ENCODE measurements at places on chromosomes 6 and 20.

DNA sequence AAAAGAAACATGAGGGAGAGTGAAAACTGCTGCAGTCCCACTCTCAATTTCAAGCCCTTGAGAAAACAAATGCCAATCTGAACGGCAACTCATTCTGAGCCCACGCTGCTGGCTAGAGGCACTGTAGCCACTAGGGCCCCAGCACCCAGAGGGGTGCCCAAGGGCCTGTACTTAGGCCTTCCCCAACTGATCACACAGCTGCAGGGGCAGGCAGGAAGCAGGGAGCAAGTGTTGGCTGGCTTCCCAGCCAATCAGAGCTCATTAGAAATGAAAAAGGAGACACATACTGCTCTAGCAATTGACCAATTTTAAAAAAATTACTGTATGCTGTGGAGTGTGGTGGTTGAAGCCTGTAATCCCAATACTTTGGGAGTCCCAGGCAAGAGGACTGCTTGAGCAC lies 3.7 kb upstream of the BEND3 start:
- no peak for DNase-seq

DNA sequence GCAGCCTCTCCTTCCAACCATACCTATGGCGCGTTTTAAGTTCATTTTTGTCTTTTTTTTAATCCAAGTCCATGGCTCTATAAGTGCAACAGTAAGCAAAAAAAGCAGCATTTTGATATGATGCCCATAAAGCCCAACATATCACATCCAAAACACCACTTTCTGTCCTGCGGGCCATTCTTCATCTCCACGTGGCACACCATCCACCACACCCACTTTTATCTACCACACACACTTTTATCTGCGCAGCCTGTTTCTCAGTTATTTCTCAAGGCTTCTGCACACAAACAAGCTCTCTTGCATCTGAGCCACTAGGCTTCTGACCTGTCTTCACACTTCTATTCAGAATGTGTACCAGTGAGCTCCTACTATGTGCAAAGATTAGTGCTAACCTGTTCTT lies 5.3 kb downstream of the GCLC start:
- no peak for DNase-seq

DNA sequence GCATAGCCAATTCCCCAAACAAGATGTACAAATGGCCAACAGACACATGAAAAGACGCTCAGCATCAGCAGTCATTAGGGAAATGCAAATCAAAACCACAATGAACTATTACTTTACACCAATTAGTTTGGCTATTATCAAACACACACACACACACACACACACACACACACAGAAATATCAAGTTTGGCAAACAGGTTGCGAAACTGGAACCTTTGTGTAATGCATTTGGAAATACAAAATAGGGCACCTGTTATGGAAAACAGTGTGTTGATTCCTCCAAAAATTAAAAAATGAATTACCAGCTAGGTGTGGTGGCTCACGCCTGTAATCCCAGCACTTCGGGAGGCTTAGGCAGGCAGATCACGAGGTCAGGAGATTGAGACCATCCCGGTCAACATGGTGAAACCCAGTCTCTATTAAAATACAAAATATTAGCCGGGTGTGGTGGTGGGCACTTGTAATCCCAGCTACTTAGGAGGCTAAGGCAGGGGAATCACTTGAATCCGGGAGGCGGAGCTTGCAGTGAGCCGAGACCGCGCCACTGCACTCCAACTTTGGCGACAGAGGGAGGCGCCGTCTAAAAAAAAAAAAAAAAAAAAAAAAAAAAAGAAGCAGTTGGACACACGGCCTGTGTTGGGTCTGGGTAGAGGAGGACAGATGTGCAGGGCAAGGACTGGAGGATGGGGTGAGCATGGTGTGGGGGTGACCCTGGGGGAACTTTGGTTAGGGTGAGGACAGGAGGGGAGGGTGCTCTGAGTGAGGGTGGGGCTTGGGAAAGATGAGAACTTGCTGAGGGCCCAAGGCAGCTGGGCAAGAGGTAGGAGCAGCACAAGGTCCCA lies 23.8 kb downstream of the HLA-F start:
- DNase-seq: no peak

- no peak for DNase-seq
Measured at GRCh38 chr6:84447651-84448050, 220.2 kb upstream of the CEP162 start.

- no peak for DNase-seq
Measured at GRCh38 chr6:82955841-82956240, 109.8 kb downstream of the UBE3D start.

GRCh38 chr6:146598772-146599405 lies at the start of gene ADGB:
TSS of gene ADGB (plus strand) at chr6:146598972. CDS start at chr6:146599041, 69 bp downstream.
- DNase-seq: no peak

GRCh38 chr20:10209091-10209490 lies 9.5 kb upstream of the SNAP25 start:
- no peak for DNase-seq

- no peak for DNase-seq
Measured at GRCh38 chr6:36029464-36029863, 1.9 kb downstream of the MAPK14 start.

DNA sequence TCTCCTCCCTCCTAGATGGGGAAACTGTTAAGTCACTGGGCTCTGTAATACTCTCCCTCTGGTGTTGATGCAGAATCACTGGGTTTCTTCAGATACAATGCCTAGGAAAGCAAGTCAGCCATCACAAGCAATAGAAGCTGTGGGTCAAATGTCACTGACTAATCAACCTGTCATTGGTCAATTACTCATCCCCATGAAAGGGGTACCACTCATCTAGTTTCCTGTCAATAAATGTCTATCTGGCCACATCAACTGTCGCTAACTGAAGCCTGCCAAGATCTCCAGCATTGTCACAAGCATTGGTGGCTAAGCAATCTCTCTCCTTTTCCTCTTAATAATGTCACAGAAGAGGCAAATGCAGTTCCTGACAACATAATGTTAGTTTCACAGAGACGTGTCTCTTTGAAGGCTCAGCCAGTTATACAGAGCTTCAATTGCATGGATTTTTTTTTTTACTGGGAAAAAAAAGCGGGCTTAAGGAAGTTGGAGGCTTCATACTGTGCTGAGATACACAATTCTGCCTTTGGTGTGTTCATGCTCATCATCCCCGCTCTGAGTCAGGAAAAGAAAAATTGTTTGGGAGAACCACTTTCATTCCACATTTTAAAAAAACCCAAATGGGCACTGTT lies 355.9 kb downstream of the BTBD9 start:
- no peak for DNase-seq

DNA sequence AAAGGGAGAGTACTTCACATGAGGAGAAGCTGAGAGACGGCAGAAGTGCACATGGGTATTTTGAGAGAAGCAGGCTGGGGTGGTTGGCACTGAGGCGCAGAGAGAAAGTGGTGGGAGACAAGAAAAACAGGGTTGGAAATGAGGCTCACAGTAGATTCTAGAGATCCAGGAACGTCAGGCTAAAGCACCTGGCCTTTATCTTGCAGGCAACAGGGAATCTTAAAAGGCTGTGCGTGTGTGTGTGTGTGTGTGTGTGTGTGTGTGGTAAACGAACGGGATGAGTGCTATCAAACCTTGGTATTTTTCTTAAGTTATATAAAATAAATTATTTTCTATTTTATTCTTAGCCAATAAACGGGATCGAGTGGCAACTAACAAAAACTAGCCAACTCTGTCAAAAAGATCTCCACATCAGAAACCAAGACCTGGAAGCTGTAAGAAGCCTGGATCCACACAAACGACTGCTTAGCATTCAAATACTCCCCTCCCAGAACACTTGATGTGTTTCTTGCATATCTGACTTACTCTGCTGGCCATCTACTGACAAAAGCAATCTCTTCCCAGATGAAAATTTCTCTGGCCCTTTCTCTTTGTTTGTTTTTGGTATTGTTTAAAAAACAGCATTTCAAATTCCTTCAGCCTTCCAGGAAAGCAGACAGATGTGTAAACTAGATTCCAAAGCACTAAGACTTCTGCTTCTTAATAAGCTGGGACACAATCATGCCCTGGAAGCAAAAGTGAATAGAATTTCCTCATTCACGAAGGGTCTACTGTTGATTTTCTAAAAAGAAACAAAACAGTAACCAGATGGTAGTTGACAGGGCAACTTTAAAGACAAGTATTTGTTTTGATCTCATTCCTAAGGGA lies 44.8 kb upstream of the FABP7 start:
- DNase-seq: no peak

DNA sequence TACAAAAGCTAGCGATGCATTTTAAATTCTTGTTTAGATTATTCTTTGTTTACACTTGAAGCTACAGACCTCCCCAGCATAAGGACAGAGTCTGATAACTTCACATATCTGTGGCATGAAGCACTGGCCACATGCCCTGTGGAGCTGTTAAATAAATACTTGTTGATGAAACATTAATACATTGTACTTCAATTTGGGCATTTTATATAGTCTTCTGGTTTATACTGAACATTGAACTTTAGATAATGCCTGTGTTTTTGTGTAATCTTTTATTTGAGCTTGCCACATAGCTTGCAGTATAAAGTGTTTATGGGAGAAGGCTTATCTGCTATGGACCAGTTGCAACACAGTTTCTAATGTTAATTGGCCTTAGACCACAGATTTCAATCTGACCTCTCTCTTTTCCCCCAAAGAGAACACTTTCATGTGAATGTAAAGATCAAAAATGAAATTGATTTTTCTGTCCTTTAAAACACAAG lies 48.2 kb downstream of the FRK start:
- DNase-seq: no peak

GRCh38 chr6:2376429-2377355 lies 131.3 kb upstream of the GMDS start:
- DNase-seq: no peak

DNA sequence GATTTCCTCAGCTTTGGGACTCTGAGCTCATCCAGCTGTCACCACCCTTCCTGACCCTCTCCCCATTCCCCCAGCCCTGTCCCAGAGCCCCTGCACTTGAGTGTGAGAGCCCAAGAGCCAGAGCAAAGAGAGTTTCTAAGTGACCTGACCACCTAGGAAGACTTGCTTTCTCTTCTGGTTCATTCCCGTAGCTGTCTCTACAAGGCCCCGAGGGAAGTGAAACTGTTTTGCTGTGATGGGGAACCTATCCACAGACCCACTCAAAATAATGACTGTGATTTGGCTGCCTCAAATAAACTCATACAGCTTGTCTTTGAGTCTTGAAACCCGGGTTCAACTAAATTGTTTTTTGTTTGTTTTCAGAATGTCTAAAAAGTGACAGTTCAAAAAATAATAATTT lies 74.6 kb upstream of the XRN2 start:
- DNase-seq: peak; percentile 45

DNA sequence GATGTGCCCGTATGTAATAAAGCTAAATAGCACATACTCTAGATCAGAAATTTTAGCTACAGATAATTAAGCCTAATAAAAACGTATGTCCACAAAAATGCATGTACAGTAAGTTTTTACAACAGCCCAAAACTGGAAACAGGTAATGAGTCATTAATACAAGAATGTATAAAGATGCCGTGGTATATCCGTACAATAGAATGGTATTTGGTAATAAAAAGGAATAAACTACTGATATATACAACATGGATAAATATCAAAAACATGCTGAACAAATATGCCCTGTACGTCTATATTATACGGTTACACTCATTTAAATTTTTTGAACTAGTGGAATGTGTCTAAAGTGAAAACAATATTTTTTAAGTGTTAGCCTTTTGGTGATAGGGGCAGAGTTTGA lies 128.2 kb upstream of the ADGRB3 start:
- DNase-seq: no peak

DNA sequence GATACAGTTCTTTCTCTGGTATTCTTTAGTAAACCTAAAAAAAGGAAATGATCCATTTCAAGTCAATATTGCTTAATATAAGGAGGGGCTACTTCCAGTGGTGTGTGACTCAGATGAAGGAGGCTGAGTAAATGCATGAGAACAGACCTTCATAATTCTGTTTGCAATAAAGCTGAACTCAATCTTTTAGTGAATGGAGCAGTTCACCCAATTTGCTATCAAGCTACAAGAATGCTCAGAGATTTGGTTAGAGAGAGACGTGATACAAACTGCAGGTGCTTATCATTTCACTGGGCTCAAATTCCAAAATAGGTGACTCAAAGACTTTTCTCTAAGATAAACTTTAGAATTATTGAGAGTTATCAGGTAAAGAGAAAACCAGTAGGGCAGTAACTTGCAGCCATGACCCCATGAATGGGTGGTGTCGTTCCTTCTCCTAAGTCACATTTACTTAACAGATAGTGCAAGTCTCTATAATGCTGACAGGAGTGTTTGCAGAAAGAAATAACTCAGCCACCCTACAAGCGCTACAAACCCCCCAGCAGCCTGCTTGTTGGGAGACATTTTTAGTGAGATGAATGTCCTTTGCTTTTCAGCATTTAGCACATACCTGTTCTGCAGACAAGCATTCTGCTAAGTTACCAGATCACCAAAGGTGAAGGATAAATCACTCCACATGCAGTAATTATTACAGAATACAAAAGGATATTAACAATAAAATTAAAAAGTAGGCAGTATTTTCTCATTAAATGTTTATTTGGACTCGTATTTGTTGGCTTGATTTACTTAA lies 16.4 kb upstream of the BLOC1S5 start:
- no peak for DNase-seq

DNA sequence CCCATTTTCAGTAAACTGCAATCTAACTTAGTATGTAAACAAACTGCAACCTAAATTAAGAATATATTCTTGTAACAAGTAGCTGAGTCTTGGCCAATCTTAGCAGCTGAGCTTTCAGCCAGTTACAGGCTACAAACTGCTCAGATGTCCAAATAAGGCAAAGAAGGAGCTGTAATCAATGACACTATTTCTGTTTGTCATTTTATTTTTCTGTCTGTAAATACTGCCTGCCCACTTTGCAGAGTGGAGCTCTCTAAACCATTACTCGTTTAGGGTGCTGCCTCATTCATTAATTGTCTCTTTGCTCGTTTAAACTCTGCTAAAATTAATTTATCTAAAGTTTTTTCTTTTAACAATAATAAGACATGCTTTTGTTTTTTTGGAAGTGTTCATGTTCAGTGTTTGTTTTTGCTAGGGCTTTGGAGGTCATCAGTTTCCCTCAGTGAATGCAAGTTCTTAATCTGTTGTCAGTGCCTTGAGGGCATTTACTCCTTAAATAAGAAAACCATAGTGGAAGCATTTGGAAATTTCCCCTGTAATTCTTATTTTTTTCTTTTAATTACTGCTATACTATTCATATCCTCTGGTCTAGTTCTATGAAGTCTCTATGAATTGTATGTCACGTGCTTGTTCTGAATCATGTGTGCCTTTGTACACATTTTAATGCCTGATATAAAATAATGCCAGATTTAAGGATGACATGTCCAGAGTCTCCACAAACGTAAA lies 3.6 kb upstream of the PRL start:
- DNase-seq: no peak
